ENCODE measurements at places on chromosomes 3 and 15.

GRCh38 chr3:40099871-40100270 lies 209.6 kb upstream of the EIF1B start:
- DNase-seq, result no peak

DNA sequence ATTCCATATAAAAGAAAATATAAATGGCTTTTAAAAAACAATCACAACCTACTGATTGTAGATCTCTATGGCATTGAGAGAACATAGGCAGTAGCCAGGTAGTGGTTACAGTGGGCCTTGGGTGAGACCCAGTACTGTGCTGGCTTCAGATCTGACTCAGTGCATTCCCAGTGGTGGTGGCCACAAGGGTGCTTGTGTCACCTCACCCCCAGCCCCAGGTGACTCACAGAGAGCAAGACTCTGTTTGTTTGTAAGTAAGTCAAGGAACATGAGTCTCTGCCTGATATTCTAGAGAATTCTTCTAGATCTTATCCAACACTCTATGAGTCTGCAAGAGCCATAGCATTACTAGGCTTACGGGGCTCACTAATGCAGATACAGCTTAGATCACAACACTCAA lies 118.8 kb upstream of the AZI2 start:
- DNase-seq, result no peak

GRCh38 chr3:50230794-50231125 lies 5.2 kb upstream of the GNAI2 start:
- no peak for DNase-seq

DNA sequence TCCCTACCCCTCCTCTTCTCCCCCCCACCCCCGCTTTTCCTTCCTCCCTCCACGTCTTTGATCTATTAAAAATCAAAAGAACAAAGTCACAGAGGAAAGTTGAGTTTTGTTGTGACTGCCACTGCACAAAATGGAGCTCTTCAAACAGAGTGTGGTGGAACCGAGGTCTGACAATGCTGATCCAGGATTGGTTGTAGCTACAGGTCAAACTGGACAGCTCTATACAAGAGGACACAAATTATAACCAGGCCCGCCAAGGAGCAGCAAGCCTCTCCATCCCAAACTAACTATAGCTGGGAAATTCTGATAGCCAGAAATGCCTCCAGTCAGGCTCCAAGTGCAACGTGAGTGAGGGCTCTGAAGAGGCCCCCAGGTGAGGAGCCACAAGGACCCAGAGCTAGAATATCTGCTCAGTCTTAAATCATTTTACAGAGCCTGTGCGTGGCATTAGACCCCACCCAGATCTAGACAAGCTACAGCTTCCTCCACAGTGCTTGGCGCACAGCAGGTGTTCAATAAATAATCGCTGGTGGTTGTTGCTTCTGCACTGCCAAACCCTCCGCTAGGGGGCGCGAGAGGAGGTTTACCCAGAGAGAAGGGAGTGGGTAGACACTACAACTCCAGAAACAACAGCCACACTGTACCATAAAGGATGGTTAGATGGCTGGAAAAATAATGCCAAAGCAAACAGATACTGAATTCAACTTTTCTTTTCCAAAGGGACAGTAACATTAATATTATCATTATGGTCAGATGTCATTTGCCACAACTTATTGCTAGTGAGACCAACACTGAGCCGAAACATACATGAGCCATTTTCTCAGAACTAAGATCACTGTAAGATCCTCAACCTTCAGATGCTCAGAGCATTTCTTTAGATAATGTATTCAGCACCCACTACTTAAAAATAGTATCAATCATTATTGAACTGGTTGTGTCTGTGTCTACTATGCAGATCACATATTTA lies 44.6 kb downstream of the ZIC4 start:
- no peak for DNase-seq

DNA sequence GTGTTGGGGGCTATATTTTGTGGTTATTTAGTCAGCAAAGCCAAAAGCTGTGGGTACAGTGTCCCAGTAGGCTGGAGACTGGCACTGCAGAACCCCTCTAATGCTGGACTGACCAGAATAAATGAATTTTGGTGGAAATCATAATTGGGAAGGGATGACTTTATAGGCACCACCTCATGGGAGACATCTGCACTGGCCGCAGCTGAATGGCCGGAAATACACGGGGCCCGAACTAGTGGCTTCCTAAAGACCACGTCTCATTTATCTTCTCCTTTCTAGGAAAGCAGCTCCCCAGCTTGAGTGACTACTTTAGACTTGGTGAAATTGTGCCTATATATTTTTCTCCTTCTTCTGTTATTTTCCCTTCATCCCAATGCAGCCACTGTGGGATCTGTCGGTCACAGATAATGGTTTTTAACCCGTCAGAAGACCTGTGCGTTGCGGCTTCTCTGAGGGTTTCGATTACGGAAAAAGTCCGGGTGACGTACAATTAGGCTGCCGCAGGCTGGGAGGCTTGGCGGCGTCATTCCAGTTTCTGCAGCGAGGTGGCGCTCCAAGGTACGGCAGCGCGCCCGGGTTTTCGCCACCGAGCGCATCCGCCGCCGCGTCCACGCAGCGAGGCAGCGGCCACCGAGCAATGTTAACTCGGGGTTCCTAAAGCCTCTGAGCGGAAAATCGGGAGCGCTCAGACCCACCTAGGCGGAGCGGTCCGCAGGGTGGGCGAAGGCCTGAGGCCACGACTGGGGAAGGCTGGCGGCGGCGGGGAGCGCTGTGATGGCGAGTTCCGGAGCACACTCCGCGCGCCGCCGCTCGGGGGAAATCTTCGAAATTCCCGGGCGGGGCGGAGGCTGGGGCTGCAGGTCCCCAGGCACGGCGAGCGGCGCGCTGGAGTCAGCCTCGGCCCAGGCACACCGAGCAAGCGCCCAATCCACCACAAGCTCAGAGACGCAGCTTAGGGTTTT lies 26.3 kb downstream of the NR2F2 start:
- DNase-seq, result peak; percentile 64

DNA sequence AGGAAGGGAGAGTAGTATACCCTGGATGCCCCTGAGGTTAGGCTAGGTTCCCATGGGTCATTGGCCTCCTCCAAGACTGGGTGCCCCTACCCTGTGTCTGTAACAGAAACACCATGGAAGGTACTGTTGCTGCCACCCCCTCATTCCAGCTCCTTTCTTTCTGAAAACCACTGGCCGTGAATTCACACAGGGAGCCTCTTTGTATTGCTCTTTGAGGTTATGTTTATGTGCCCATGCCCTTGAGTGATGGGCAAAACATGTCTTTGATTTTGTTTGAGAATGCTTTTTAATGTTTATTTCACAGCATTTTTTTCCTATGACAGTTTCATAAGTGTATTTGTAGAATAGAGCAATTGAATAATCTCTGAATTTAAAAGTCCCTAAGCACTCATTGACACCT lies 79.7 kb downstream of the RARB start:
- DNase-seq, result no peak

DNA sequence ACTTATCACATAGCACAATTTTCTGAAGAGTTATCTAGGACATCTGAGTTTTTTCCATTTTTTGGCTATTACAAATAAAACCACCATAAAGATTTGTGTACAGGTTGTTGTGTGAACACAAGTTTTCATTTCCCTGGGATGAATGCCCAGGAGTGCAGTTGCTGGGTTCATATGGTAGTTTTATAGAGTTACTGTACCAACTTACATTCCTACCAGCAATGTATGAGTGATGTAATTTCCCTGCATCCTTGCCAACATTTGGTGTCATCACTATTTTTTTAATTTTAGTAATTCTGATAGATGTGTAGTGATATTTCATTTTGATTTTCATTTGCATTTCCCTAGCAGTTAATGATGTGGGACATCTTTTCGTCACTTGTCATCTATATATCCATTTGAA lies 20.5 kb downstream of the FILIP1L start:
- no peak for DNase-seq

- DNase-seq, result no peak
Observed at GRCh38 chr3:192061426-192061825, 600.5 kb downstream of the PYDC2 start.

GRCh38 chr3:146342989-146343388 lies 92.1 kb upstream of the PLSCR4 start:
- DNase-seq, result no peak

GRCh38 chr15:48451736-48452135 lies 120.5 kb downstream of the DUT start:
- DNase-seq, result no peak

All from activated CD8-positive, alpha-beta memory T cell treated with anti-CD3 and anti-CD28 coated beads, Interleukin-2, amount 50 U/mL, for 4 hours (primary cell).